A549 treated with GW870086 at 1 μM for 4 hours (cell line): ENCODE measurements at places on chromosomes 16 and 17. TPM values are rescaled to one million over a fixed set of nuclear protein-coding genes. Genes with fewer than 3 reads are reported as not detected.

CD300H gene
- total RNA-seq, result 0.29 to 1.9 TPM (median 0.50 TPM) in 5 replicates

MYH3 gene
- 0.68 to 1.5 TPM (median 1.1 TPM) in 5 replicates for total RNA-seq

NGFR gene
- 0.49 to 1.2 TPM (median 0.85 TPM) in 5 replicates for total RNA-seq

SLFN14 gene
- not detected in 5 replicates for total RNA-seq

UTS2R gene
- not detected in 5 replicates for total RNA-seq

HS3ST3A1 gene
- 0.24 to 0.82 TPM (median 0.44 TPM) in 5 replicates for total RNA-seq

TLCD2 gene
- 0.97 to 1.9 TPM (median 1.6 TPM) in 5 replicates for total RNA-seq
